NCI-H446 (cell line): ENCODE measurements at places on chromosomes 4 and X.

GRCh38 chrX:31319586-31319985 lies 247.7 kb upstream of the FTHL17 start:
- no peak for DNase-seq

- no peak for DNase-seq
These were observed 98.8 kb upstream of the IQCM start for GRCh38 chr4:149914119-149915115.

GRCh38 chr4:24428850-24429249 lies 155.5 kb downstream of the DHX15 start:
- DNase-seq: no peak

DNA sequence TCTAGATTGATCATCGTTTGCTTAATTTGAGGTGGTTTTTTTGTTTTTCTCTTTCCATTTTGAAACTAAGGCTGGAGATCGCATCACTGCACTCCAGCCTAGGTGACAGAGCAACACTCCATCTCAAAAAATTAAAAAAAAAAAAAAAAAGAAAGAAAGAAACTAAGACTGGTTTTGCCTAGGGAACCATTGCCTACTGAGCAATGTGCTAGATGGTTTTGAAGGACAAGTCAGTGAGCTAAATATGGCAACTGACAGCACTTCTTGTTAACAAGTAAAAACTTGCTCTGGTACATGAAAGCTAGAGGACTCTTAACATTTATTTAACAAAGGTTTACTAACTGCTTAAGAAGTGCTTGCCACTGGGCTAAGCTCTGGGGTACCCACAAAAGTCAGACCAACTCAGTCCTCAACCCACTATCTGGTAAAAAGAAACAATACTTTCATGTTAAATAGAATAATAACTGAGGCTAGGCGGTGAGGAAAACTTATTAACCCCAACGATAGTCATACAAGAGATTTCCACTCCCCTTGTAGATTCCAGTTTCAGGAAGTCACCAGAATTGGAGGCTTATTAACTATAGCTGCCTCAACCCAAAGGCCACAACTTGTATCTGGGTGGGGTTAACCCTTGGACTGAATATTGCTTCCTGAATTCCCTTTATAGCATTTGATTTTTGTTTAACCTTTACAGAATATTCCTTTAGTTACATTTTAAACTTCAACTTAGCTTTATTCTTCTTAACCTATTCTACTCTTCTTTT lies 111.6 kb downstream of the FRYL start:
- no peak for DNase-seq

DNA sequence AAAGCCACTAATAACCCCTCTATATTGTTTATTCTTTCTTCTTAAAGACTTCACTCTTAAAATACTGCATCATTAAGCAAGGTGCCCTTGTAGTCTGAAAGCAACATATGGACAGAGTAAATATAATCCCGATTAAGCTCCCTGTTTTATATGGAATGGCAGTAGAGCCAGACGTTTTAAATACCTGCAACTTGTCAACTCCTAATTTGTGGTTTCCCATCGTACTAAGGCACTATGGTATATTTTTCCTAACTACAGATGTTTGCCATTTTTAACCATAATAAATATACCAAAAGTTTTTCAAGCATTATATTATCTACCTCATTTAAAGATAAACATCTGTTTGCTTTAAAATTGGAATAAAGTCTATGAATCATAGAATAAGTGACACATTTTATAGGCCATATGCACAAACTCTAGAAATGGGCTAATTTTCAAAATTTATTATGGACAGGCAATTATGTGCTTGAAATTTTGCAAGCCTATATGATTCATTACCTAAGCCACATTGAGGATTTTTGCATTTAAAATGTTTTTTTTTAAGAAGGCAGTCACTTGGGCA lies 194.6 kb downstream of the FRMPD4 start:
- DNase-seq: peak; percentile 11

DNA sequence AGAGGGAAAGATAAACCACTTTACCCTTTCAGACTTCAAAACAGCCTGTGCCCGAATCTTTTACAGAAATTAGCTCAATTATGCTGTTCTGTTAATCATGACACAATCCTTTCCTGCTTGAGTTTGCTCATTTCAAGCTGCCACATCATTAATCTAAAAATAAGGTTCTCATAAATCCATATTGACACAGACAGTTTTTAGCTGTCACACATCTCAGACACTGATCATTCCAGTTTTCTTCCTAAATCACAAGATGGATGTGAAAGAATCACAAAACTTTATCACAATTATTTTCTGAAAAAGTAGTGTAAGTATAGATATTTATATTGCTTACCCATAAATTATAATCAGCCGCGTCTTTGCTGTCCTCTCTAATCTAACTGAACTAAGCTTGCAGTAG lies 27.9 kb upstream of the AMELX start:
- DNase-seq: no peak

- no peak for DNase-seq
These were observed 4.2 kb upstream of the DUSP9 start for GRCh38 chrX:153642655-153643430.
